Activated T-cell treated with anti-CD3 and anti-CD28 coated beads, Interleukin-2, amount 50 U/mL, for 72 hours (primary cell): ENCODE measurements at places on chromosomes 4 and X. TPM values are rescaled to one million over a fixed set of nuclear protein-coding genes. Genes with fewer than 3 reads are reported as not detected.

GRCh38 chr4:99885063-99885664, 9.1 kb downstream of the LAMTOR3 start:
- peak; percentile 28 for DNase-seq

DNA sequence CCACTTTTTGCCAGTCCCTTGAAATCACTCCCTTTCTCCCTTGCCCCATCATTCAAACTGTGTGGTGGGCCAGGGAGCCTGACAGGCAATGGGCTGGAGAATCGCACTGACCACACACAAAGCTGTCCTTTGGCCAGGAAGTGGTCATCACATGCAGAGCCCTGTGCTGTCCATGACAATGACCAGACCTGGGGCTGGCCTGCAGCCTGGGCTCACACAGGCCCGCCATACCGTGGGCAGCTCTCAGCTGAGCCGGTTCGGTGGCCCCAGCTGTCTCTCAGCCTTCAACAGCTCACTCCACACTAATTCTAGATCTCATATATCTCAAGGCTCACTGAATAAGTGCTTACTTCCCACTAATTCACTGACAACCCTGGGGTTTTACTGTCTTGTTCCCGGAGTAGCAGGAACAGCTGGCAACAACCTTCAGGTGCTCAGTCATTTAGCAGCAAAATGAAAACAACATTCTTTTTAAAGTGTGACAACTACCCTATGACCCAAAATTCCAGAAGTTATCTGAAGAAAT, 48.0 kb downstream of the USP46 start:
- DNase-seq, result no peak

GPC3 gene
- total RNA-seq, result 0.41 TPM

DNA sequence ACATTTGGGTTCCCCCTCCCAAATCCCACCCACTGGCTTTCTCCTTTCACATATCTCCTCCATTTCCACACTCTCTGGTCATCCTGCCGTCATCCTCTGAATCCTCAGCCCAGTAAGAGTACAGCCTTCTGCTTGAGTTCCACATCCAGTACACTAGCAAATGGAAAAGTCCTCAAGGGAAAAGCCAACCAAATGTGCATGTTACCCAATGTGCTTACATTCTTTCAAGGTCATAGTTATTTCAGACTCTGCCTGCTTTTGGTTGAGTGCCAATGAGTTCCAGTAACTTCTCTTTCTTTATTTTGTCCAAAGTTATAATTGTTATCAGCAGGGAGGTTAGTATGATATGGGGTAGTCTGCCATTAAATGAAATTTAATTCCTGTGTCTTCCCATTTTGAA, 78.1 kb downstream of the SRPX start:
- no peak for DNase-seq

DNA sequence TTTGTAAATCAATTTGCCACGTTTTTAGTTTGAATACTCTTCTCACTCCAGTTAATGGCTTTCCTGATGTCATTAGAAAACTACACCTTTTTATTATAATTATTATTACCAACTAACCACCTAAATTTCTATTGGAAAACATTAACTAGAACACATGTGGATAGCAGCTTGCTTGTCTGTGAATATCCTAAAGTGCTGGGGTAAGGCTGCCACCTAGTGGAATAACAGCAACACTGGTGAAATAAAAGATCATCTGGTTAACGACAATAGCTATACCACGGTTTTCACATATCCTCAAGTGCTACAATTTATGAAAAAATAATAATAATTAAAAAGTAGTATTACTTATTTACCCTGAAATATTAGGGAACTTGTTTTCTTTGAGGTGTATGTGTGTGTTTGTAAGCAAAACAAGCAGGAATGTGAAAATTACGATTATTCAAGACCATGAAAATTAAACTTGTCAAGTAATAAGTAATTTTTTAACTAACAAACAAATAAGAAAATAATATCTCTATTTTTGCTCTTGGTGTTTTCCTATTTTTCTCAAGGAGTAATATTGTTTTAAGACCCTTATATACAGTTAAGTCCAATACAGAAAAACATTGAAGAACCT, 130.1 kb upstream of the TECRL start:
- DNase-seq, result peak; percentile 45
